ENCODE measurements at places on chromosomes 16 and 17. TPM values are rescaled to one million over a fixed set of nuclear protein-coding genes. Genes with fewer than 3 reads are reported as not detected.
A peak's percentile ranks its signal among the peaks of the same experiment; 100 is the strongest.

DNA sequence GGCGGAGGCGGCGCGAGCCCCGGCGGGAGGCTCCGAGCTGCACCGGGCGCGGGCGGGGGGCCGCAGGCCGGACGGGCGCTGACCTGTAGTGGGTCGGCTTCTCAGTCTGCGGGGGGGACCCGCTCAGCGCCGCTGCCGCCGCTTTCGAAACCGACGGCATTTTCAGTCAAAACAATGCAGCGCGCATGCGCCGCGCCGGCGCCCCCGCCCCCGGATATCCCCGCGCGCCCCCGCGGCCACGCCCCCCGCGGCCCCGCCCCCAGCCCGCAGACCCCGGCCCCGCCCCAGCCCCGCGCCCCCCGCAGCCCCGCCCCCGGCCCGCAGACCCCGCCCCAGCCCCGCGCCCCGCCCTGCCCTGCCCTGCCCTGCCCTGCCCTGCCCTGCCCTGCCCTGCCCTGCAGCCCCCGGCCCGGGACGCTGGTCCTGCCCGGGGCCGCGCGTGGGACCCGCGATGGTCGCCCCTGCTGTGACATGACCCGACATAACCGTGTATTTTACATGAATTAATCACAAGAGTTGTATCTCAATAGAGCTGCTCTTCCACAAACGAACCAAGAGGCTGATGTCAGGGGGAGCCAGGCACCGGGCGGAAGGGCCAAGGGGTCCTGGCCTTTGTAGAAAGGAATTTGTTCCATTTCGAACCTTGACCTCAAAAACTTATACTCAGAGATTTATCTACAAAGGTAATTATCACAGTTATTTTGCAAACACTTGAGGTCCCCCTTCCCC, at the start of gene UNKL:
TSS of gene UNKL (minus strand) at position 173 of the 729 bp plus-strand sequence. CDS start at position 160, 13 bp downstream.
- ATAC-seq, result peak; percentile 73
- no peaks in the 10 kb centered on the region for H3K27me3 ChIP-seq
- H3K27ac ChIP-seq, result peak within 1 kb of the TSS; percentile 79
- no peaks in the 10 kb centered on the region for H3K4me1 ChIP-seq
- H3K4me3 ChIP-seq, result peak within 1 kb of the TSS; percentile 70
- peaks cover 41% of the 10 kb centered on the region for H3K36me3 ChIP-seq

DNA sequence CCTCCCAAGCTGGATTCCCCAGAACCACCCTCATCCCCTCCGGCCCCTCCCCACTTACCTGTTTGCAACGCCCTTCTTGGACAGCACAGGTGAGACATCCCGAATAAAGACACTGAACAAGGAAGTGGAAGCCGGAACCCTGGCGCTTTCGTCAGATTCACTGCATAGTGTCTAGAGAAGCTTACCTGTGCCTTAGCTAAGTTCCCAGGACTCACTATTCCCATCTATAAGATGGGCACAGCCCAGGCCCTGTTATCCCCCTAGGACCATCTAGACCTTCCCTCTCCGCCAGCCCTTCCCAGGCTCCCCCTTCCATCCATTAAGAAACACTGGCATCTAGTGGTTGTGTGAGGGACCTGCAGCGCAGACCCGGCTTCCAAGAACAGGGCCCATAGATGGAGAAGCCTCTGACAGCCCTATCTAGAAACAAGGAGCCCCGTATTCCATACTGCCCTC, 26.9 kb upstream of the RPL38 start:
- H3K27me3 ChIP-seq, result peaks cover 27% of the 10 kb centered on the region
- peaks cover 3% of the 10 kb centered on the region for H3K4me1 ChIP-seq
- no peaks in the 10 kb centered on the region for H3K36me3 ChIP-seq
- H3K27ac ChIP-seq, result no peak overlapping the region
- ATAC-seq, result peak; percentile 56

DNA sequence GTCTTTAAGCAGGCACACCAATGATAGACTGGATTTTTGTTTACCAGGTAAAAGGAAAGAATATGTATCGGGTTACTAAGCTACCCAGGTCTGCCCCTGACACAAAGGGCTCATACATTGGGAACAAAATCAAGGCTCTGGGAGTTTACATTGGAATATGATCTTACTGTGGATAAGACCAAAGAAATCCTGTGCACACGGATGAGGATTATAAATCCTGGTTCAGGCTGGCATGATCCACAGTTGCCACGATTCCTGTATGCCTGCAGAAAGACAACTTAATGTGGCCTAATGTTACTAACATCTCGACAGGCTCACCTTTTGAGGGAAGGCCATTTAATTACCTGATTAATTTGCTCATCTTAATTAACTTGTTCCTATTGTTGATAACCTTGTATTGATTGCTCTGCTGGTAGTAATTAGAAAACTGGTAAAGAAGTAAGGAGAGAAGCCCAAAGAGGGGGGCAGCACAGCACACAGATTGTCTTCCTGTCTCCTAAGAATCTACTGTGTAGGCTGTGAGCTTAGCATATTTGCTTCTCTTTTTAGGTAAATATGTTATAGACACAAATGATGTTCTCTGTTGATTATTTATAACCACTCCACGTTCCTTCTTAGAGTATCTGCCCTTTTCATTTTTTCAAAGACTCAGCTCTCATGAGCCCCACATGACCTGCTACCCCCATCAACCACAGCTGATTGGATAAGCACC, 51.0 kb upstream of the TOX3 start:
- no peak for ATAC-seq
- no peak overlapping the region for H3K4me3 ChIP-seq
- H3K36me3 ChIP-seq, result no peaks in the 10 kb centered on the region
- H3K27me3 ChIP-seq, result no peaks in the 10 kb centered on the region

GRCh38 chr16:72256398-72257066, 84.6 kb upstream of the PMFBP1 start:
- H3K36me3 ChIP-seq, result no peaks in the 10 kb centered on the region
- H3K4me1 ChIP-seq, result no peaks in the 10 kb centered on the region
- no peak for ATAC-seq
- H3K4me3 ChIP-seq, result no peak overlapping the region
- H3K27me3 ChIP-seq, result no peaks in the 10 kb centered on the region

- H3K36me3 ChIP-seq, result no peaks in the 10 kb centered on the region
- H3K4me3 ChIP-seq, result no peak overlapping the region
- no peak for ATAC-seq
- H3K4me1 ChIP-seq, result no peaks in the 10 kb centered on the region
Measured at GRCh38 chr16:86710602-86710950, 132.2 kb downstream of the FOXL1 start.

GRCh38 chr16:88783391-88784073, 1.5 kb downstream of the PIEZO1 start:
- no peaks in the 10 kb centered on the region for H3K27me3 ChIP-seq
- peak overlapping the region; percentile 89 for H3K27ac ChIP-seq

GRCh38 chr17:41002814-41003213, 3.1 kb upstream of the KRTAP3-2 start:
- H3K36me3 ChIP-seq, result no peaks in the 10 kb centered on the region
- H3K27ac ChIP-seq, result no peak overlapping the region
- H3K4me1 ChIP-seq, result no peaks in the 10 kb centered on the region
- ATAC-seq, result peak; percentile 31
- peaks cover 27% of the 10 kb centered on the region for H3K27me3 ChIP-seq
- H3K4me3 ChIP-seq, result no peak overlapping the region

DNA sequence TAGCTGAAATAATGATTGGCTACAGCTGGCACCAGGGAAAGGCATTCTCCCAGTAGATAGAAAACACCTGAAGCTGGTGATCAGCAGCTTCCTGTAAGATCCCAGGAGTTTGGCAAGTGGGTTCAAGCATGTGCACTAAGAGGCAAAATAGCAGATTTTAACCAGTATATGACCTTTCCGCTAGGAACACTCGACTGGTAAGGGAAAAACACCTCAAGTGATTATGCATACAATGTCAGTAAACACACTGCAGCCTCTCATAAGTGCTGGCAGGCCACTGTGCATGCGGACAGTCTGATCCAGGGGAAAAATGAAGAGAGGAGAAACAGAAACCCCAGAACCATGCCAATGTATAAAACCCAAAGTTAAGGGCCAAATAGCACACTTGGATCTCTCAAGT, 49.0 kb upstream of the HLF start:
- no peak for ATAC-seq
- no peak overlapping the region for H3K4me3 ChIP-seq
- no peaks in the 10 kb centered on the region for H3K4me1 ChIP-seq
- no peaks in the 10 kb centered on the region for H3K36me3 ChIP-seq
- H3K27me3 ChIP-seq, result no peaks in the 10 kb centered on the region

DNA sequence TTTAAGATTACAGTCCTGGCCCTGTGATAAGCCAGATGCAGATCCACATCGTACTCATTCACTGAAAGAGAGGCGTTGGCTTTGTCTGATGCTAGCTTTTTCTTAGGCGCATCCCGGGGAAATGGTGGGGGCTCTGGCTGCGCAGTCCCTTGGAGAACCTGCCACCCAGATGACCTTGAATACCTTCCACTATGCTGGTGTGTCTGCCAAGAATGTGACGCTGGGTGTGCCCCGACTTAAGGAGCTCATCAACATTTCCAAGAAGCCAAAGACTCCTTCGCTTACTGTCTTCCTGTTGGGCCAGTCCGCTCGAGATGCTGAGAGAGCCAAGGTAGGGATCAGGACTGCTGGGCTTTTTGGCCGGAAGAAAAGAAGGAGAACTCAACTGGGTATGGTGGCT, 24.0 kb downstream of the POLR2A start:
- peaks cover 100% of the 10 kb centered on the region for H3K36me3 ChIP-seq
- H3K27ac ChIP-seq, result peak overlapping the region; percentile 54
- no peaks in the 10 kb centered on the region for H3K27me3 ChIP-seq
- H3K4me3 ChIP-seq, result no peak overlapping the region

DNA sequence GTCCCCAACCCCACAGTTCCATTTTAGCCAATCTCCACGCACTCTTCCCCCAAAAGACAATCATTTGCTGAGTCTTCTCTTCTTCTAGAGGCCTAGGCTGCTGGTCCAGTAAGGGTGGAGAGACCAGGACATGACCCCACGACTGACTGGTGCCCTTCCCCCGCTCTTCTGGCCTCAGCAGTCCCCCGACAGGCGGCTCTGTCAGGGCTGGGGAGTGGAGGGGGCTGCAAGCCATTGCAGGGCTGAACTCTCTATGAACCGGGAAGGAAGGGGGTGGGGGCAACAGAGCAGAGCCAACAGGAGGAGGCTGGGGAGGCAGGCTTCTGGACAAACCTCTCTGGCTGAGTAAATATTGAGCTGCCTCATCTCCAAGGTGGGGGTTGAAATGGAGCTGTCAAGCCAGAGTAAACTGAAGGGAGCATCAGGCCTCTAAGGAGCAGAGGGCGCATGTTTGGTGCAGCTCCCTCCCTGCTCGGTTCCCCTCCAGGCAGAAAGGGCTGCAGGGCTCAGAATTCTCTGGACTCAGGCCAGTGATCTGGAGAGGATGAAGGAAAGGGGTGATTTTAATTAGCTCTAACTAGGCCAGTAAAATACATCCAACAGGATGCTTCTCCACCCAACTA, 8.7 kb downstream of the HOXB1 start:
- no peaks in the 10 kb centered on the region for H3K4me1 ChIP-seq
- ATAC-seq, result no peak
- no peak overlapping the region for H3K27ac ChIP-seq
- no peaks in the 10 kb centered on the region for H3K36me3 ChIP-seq
- H3K4me3 ChIP-seq, result no peak overlapping the region
- H3K27me3 ChIP-seq, result peaks cover 39% of the 10 kb centered on the region

- H3K36me3 ChIP-seq, result peaks cover 16% of the 10 kb centered on the region
- H3K4me1 ChIP-seq, result peaks cover 28% of the 10 kb centered on the region
- H3K4me3 ChIP-seq, result peak overlapping the region; percentile 78
- no peaks in the 10 kb centered on the region for H3K27me3 ChIP-seq
- peak overlapping the region; percentile 97 for H3K27ac ChIP-seq
Measured at GRCh38 chr16:3216263-3216640, 18.7 kb downstream of the ZNF200 start.

- H3K4me3 ChIP-seq, result peak overlapping the region; percentile 88
- ATAC-seq, result peak; percentile 45
- H3K27me3 ChIP-seq, result no peaks in the 10 kb centered on the region
- H3K36me3 ChIP-seq, result peaks cover 13% of the 10 kb centered on the region
- peaks cover 16% of the 10 kb centered on the region for H3K4me1 ChIP-seq
Measured at GRCh38 chr16:8675183-8676159, 1.1 kb downstream of the ABAT start.

DNA sequence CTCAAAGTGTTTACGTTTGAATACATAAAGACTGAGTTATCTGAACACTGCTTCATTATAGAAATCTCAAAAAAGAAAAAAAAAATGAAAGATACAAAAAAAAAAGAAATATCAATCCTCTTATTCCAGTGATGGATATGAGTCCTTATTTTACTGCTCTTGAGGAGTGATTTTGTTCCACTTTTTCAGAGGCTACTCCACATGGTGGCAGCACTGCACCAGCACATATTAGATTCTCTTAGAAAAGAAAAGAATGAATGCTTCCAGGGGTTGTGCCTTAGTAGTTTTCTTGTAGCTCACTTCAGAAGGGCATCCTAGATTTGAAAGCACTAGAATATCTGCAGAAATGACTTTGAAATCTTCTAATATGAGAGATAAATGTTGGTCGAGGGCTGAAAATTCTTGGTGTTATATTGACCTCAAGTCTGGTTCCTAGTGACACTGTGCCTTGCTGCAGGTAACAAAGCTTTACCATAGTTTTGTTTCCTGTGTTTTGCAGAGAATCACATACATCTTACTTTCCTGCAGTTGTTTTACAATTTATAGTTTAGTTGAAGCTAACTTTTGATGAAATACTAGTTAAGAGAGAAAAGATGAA, 25.9 kb downstream of the AP2B1 start:
- ATAC-seq, result no peak
- H3K27ac ChIP-seq, result no peak overlapping the region
- no peak overlapping the region for H3K4me3 ChIP-seq

DNA sequence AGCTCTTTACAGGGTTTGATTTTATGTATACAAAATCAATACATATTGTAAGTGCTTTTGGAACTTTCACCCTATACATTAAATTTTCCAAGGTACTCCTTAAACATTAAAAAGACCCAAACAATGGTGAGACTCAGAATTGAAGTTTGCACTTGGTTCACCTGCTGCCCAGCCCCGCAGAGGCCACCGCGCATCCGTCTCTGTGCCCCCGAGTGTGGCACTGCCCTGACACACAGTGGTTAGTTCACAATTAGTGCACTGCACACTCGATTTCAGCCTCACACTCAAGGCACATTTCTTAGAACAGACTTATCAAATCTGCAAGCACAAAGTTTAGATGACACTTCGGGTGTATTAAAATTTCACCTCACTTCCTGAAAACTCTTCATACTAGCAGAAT, 38.3 kb downstream of the USP7 start:
- H3K4me3 ChIP-seq, result no peak overlapping the region
- peaks cover 50% of the 10 kb centered on the region for H3K4me1 ChIP-seq
- no peaks in the 10 kb centered on the region for H3K27me3 ChIP-seq

Gene MILR1
- total RNA-seq, result not detected

Gene KCNH4
- total RNA-seq, result 0.99 TPM

Gene MRM3
- 19.9 TPM for total RNA-seq

Gene NPIPA3
- 0.61 TPM for total RNA-seq

Measured in activated T-helper 17 cell treated with anti-CD3 and anti-CD28 coated beads, Interleukin-2, amount 50 U/mL, for 72 hours (primary cell).